ENCODE measurements at places on chromosomes 2 and 18.

- DNase-seq, result no peak
Observed at GRCh38 chr2:191303140-191304005, 58.2 kb downstream of the MYO1B start.

DNA sequence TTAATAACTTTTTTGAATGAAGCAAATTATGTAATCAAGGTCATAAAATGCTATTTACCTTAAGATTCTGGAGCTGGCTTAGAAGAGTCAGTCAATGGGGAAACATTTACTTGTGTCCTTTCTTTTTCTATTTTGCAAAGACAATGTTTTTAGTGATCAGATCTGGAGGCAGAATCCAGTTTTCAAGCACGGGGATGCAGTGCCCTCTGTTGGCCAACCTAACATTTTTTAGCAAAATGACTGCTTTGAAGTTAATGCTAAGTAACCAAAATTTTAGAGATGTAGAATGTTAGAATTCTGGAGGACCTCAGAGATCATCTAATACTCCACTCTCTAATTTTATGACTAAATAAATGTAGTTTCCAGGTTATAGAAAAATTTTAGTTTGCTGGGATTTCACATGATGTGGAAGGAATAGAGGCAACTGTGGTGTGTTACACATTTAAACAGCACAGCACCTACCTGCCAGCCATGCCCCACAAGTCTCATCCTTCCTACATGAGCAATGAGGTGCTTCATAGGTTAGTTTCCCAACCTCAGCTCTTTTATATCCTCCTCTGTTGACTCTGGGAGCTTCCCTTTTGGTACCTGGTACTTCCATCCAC is 23.6 kb upstream of the SLC9A4 start:
- DNase-seq, result peak; percentile 55

DNA sequence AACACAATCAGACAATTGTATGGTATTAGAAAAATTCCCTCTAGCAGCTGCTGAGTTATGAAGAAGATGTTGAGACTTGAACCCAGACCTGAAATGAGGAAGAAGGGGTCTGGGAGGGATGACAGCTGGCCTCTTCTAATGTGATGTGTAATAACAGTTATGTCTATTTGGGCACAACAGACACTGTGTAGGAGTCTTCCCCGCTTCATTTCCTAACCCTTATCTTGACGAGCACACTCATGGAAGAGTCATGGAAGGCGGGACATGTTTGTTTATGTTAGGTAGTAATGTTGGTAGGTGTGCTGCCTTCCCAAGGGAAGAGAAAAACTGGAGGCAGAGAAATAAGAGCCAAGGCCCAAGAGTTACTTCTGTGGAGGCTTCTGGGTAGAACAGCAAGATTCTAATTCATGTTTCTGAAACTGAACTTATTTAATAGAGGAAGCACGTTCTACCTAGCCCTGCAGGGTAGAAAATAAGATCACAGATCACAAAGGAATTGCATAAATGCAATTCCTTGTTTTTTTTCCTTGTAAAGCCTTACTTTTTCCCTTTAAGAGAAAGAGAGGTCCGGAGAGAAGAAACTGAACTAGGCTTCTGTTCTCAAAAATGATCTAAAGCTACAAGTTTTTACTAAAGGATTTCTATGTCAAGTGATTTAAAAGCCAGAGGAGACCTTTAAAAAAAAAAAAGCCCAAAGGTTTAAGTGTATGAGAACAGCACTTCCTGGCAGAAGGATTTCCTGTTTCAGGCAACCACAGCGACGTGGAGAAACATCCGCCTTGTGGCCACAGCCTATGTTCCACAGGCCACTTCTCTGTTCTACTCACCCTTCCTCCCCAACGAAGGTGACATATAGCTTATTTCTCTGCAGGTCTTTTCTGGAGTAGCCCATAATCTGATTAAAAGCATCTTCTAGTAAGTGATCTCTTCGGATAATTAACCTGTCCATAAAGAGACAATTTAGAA is 68.5 kb upstream of the STK17B start:
- no peak for DNase-seq

DNA sequence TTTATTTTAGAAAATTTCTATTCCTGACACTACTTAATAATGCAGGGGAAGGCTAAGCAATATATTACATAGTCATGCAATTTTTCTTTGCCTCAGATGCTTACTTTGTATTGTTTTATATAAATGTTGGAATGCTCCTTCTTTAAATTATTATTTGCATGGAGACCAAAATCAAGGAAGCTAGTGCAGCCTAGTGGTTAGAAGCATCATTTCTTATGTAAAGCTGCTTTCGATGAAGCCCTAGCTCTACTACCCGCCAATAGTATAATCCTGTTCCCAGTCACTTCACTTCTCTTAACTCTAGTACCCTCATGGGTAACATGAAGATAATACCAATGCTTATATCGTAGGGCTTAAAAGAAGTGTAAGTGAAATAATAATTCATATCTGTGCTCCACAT is 198.9 kb downstream of the LRATD1 start:
- peak; percentile 20 for DNase-seq

DNA sequence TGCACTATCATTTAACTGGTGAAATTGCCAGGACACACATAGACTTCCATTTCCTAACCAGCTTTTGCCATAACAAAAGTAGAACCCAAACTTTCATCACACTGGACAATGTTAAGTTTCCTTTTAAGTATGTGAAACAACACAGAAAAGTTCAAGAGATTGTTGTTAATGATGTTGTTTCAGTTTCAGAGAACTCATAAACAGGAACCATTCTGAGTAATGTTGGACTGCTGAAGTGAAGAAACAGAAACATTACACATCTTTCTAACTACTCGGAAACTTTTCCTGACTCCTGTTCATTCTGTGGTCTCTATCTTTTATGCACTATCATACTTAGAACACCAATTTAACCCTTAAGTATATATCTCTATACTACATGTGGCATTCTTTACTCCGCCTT is 179.2 kb downstream of the RIT2 start:
- DNase-seq, result no peak

DNA sequence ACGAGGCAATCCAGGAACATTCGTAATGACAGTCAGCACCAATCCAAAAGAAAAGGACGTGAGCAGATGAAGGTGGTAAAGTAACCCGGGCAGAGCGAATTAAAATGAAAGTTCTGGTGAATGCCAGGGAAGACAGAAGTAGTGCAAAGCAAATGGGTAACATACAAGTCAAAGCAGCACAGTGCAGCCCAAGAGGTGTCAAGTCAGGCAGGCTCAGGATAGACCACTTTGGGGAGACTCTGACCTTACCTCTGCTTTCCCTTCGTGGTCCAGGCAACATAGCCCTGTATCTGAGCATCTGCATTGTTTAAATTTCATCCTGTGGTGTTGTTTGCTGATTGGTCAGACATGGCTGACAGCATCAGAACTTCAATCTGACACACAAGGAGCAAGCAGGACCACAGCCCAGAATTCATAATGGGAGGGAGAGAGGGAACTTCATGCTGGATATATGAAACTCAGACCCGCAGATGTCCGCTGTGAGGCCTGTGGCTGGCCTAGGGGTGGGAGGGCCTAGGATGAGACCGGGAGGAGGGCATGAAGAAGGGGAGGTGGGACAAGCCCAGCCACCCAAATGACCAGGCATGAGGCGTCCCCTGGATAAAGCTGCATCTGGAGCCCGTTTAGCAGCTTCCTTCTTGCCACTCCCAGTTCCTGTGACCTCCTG is 285.7 kb downstream of the TCF4 start:
- DNase-seq, result peak; percentile 8

DNA sequence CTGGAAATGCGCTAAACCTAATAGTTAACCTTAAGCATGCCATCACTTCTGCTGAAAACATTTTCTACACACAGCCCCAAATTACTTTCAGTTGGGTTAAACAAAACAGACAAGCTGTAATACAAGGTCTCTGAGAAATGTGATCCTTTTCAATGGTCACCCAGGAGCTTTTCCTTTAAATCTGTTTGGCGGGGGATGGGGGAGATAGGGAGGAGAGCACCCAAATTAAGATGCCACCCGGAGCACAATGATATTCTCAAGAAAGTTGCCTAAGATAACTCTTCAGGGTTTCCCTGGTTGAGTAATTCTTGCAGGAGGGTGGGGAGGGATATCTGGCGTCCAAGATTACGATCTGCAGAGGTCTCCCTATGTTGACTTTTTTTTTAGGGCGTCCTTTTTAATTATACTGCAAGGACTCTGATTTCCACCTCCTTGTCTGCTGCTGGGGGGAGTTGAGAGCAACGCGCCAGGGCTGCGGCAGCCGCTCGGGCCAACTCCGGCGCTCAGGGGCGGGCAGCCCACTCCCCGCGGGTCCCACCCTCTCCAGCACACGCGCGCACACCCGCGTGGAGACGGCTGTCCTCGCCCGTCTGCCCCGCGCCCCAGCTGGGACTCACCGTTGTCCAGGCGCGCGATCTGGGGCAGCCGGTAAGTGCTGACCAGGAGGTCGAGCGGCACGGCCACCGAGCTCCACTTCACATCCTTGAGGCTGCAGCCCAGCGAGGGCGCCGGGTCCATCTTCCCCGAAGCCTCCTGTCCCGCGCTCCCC is 807 bp downstream of the GAREM1 start:
- peak; percentile 6 for DNase-seq

DNA sequence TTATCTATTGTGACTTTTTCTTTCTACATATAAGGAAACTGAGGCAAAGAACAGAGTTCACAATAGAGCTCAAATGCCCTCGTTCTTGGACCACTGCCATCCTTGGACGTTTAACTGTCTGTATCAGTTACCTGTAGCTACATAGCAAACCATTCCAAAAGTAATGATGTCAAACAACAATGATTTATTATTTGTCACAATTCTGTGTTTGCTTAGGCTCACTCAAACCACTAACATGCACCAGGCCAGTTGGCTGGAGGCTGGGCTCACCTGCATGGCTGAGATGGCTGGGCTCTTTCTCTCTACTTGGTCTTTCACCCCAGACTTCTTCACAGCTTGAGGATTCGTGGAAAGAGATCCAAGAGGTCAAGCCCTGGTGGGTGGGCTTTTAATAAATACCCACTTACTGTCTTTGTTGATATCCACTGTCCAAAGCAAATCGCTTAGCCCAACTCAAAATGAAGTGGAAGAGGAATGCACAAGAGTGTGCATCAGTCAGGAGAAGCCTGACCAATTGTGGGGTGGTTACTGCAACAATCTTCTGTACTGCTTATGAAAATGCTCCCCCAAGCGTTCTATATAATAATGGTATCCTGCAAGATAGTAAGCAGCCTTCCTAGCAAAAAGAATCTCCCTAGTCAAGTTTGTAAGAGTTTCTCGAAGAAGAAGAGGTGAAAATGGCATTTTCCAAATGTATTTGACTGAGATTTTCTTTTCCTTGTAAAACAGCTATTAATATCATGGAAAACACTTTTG is 163.5 kb upstream of the NT5C1B start:
- peak; percentile 6 for DNase-seq

- DNase-seq, result no peak
Observed at GRCh38 chr2:96647681-96648080, 5.1 kb downstream of the FER1L5 start.

DNA sequence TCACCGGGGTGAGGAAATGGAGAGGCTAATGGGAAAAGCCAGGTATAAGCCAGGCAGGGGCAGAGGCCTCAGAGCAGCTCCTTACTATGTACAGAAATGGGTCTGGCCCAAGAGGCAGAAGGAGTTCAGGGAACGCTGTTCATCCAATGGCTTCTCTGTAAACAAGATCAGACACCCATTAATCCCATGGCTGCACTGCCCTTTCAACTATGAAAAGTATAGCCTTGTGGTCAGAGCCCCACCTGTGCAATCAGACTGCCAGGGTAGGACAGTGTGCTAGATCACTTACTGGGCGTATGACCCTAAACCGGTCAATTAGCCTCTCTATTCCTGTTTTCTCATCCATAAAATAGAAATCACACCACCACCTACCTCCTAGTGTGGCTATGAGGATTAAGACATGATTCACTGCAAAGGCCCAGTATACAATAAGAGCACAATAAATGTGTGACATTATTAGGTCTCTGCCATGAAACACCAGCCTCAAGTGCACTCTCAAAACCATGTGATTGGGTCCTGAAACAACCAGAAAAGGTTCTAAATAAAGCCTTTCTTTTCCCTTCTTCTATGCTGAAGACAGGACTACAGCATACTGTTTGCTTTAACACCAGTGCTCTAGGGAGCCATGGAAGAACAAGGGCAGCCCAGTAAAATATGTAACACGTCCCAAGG is 4.4 kb downstream of the ANKRD44 start:
- no peak for DNase-seq

DNA sequence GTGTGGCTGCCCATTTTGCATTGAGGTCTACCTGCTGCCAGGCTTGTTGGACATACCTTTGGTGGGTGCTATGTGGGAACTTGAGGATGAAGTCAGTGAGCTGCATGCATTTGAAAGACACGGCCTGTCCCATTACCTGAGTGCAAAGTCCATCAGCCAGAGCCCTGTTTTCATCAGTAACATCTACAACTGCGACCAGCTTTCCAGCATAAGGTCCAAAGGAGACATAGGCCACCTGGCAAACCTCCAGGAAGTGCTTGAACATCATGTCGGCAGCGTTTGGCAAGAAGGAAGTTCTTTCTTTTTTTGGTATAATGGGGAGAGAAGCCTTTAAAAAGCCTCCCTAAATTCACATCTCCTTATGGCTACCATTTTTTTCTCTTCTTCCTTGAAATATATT is 143.1 kb downstream of the FAM161A start:
- DNase-seq, result no peak

DNA sequence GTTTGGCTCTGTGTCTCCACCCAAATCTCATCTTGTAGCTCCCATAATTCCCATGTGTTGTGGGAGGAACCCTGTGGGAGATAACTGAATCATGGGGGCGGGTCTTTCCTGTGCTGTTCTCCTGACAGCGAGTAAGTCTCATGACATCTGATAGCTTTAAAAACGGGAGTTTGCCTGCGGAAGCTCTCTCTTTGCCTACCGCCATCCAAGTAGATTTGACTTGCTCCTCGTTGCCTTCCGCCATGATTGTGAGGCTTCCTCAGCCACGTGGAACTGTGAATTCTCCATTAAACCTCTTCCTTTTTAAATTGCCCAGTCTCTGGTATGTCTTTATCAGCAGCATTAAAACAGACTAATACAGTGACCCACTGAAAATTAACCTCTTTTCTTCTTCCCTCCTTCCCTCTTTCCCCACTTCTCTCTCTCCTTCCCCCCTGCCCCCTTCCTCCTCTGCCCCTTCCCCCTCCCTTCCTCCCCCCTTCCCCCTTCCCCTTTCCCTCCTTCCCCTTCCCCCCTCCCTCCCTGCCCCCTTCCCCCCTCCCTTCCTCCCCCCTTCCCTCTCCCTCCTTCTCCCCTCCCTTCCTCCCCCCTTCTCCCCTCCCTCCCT is 818.8 kb downstream of the SLC4A3 start:
- DNase-seq, result no peak

DNA sequence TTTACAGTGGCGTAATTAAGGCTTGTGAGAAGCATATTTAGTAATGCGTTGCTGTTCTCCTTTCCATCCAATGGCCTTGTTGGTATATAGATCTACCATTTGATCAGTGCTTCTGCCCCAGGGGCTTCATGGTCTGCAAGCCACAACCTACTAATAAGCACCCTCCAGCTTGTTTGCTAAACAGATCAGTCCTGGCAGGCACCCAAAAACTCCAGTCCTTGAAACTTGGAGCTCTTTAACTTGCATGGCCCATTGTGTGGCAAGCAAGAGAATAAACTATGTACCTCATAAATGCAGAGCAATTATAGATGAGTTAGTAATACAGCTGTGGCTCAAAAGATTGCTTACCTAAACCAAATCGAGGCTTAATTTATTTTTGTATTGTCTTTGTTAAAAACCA is 158.5 kb downstream of the FTCDNL1 start:
- DNase-seq, result no peak

- no peak for DNase-seq
Observed at GRCh38 chr2:64932371-64933216, 56.6 kb upstream of the SLC1A4 start.
